ENCODE measurements at places on chromosomes 3 and 15.

DNA sequence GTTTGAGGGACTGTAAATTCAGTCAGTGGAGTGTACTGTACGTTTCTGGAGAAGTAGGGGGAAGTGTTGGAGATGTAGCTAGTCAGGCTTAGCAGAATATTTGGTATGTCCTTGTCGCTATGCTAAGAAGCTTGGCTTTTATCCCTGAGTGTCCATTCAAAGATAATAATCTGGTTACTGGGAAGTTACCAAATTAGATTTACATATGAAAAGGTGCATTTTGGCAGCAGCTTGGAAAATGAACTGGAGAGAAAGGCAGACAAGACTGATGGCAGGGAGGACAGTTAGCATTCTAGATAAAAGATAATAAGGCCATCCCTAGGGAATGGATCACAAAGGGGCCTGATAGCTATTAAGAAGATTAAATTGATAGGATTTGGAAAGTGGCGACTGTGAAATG lies 58.7 kb downstream of the P2RY1 start:
- DNase-seq: no peak

DNA sequence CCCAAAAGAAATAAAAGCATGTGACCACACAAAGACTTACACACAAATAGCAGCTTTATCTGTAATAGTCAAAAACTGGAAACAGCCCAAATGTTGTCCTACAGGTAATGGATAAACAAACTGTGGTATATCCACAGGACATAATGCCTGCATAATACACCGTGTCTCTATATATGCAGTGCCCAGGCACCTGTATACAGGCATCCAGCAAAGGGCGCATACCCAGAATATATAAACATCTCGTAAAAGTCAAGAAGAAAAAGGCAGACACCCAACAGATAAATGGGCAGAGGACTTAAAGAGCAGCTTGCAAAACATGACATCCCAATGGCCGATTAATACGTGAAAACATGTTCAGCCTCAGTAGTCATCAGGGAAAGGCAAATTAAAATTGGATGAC lies 7.2 kb downstream of the OSBPL10 start:
- DNase-seq: no peak

- no peak for DNase-seq
Observed at GRCh38 chr3:81741216-81741615, 20.2 kb downstream of the GBE1 start.

GRCh38 chr3:171559586-171559985 lies 99.4 kb upstream of the TNIK start:
- DNase-seq: no peak

DNA sequence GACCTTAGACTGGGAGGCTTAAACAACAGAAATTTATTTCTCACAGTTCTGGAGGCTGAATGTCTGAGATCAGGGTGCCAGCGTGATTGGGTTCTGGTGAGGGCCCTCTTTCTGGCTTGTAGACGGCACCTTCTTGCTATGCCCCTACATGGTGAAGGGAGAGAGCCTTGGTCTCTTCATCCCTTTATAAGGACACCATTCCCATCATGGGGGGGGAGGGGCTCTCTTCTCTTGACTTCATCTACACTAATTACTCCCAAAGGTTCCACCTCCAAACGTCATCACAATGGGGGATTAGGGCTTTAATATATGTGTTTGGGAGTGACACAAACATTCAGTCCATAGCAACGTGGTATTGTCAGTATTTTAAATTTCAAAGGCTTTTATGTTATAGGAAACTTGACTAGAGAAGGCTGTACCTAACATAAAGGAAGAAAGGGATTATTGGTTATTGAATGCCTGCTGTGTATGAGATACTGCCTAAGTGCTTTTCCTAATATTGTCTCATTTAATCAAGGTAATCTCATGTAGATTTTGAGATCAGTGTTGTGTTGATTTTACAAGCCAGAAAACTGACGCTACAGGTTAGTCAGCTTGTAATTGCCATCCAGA lies 20.9 kb downstream of the SYN2 start:
- no peak for DNase-seq

DNA sequence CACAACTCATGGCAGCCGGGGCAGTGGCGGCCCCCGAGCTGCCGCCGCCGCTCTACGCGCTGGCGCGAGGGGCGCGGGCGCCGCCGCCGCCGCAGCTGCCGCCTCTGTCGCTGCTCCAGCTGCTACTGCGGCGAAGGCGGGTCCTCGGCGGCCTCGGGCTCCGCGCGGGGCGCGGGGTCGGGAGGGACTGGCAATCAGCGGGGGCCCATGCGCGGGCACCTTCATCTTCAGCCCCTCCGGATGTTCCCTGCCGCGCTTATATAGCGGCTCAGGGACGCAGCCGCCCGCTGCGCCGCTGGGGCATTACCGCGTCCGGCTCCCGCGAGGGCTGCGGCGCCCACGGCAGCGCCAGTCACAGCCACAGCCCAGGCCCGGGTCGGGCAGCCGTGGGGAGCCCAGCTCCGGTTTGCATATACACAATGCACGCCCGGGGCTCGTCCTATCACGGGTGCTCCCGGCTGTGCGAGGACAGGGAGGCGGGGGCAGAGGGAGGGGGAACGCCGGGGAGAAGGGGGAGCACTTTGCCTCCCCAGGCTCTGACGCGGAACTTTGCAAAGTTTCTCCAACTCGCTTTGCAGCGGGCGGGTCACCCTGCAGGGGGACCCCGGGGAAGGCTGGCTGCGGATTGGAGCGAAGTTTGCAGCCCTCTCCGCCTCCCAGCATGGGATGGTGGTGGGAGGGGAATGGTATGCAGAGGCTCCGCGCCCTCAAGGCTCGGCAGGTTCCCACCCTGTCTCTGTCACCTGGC lies at the start of gene VGLL3:
TSS of gene VGLL3 (minus strand) at position 416 of the 748 bp plus-strand sequence. CDS start at position 10, 406 bp downstream.
- no peak for DNase-seq

DNA sequence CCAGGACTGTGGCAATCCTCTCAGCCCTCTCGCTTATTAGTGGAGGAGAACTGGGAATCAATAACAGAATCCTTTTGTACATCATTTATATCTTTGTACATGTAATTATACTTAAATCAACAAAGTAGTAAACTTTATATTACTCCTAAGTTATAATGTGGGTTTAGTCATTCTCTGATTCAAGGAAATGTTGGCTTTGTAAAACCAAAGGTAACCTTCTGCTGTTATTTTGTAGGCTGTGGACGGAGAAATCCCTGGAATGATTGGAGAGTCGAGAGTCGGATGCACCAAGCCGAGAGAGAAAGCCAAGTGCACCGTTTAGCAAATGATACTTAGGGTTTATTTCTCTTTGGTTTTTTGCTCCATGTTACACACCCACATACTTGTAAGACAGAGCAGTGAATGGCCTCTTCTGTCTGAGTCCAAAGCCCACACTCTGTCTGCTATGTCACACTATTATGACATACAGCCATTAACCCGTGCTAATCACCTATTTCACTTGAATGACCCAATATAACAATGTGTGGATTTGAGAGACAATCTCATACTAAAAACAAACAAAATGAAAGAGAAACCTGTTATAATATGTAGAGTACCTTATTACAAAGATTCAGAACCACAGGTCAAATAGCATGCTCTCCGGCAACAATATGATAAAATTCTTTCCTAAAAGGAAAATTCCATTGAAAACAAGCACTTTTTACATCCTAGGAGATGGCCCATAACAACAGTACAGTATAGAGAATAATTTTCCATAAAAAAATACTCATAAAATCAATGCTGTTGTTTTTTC lies 72.2 kb downstream of the MECOM start:
- DNase-seq: no peak

DNA sequence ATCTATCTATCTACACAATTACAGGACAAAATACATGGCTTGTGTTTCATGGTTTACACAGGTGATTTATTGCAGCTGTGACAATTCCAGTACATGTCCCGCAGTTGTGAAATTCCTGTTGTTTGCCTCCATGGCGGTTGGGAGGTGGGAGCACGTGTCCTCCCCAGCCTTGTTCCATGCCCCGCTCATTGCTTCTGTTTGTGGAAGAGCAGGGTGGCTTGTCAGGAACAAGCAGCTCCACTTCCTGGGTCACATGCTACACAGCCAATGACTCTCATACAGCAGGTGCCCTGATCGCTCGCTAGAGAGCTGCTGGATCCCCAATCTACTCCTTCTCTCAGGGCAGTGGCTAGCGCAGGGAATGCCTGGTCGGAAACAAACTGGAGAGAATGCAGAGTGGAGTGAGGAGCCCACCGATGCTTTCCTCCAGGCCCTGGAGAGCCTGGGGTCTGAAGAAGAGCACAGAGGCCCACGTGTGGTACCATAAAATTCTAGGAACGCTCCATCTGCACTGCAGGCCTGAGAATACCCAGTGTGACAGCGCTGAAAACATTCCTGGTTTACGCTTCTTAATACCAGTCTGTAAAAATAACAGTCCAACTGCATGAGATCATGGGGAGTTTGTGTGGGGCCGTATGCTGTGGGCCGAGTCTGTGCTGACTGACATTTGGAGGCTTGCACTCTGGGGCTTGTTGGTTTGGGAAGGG lies 270.6 kb upstream of the RGMA start:
- DNase-seq: no peak

DNA sequence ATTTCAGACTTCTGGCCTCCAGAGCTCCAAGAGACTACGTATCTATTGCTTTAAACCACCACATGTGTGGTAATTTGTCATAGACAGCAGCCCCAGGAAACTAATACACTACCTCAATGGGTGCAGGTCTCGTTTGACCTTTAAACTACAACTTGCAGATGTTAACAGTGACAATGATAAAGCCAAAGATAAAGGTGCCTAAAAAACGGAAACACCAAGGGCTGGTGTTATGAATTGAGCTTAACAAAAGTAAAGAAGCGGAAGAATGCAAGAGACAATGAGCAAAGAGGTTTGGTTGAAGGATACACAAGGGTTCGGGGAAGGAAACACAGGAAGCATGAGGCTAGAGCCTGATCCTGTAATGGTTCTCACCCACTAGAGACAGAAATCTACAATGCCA lies 50.8 kb downstream of the RFTN1 start:
- DNase-seq: peak; percentile 22

- no peak for DNase-seq
Observed at GRCh38 chr15:58440922-58441321, 9.1 kb downstream of the LIPC start.

GRCh38 chr3:27479806-27480543 lies 4.2 kb downstream of the SLC4A7 start:
- peak; percentile 38 for DNase-seq

GRCh38 chr3:43959498-43960447 lies 269.0 kb downstream of the ABHD5 start:
- DNase-seq: no peak

- DNase-seq: no peak
Observed at GRCh38 chr15:60859996-60860494, 369.1 kb downstream of the RORA start.

- no peak for DNase-seq
Observed at GRCh38 chr3:23711916-23712494, 93.8 kb upstream of the UBE2E1 start.

DNA sequence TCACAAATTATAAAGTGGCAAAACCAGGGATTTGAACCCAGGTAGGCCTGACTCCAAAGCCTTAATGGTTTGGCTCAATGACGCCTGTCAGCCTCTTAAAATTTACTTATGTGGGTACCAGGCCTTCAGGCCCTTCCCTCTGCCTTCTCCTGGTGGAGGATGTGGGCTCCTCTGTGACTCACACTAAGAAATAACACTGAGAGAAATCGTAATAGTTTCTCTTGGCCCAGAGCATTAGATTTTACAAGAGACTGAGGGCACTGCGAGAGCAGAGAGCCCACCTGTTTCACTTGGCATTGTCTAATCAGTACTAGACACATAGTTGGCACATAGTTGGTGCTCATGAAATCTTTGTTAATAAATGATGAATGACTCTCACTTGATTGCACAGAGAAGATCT lies 505.2 kb downstream of the SHQ1 start:
- peak; percentile 32 for DNase-seq

DNA sequence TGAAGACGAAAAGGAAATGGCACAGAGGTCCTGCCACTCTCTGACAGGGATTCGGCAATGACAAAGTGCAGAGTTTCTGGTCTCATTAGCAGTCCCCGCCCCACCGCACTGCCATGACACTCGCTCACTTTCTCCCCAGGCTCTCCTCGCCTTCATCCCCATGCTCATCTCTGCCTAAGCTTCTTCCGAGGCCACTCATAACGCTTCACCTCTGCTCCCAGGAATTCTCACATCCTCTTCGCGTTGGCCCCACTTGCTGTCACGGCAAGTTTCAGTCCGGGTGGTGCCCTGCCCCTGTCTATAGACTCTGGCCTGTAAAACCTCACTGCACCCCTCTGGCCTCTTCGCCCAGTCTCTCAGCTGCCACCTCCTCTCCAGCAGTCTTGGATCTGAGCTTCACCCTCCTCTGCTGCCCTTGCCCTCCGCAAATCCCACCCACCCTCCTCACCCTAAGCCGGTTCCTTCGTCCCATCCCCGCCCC lies 654 bp downstream of the RUBCN start:
- peak; percentile 24 for DNase-seq

DNA sequence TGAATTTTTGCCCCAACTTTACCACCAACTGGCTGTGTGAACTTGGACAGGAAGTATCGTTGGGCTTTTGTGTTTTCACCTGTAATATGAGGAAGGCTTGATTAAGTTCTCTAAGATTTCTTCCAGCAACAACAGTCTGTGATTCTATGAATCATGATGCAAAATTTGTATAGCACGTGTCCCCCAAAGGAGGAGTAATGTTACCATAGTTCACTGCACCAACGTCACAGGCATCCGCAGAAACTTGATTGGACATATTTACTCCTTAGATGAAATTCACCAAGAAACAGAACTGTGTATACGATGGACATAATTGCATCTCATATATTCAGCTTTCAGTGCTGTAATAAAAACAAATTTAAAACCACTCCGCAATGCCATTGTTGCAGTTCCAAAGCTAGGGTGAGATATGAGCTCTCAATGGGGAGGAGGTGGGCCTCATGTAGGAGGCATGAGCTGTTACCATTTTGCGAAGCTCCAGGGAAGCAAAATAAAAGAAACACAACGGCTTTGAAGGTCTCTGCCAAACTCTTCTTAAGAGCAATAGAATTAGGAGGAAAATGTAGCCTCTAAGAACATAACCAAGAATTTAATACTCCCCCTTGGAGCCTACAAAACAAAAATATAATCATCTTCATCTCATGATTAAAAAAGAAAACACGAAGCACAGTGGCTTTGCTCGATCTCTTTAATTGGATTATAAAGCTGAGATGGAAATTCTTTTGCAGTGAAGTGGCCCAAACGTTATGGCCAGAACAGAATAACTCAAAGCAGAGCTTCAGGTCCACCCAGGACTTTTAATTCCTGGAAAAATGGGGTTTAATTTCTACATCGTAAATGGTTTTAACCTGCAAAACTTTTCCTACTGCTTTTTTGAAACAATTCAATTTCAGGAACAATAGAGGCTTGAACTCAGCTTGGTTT lies 80.7 kb downstream of the CHST2 start:
- no peak for DNase-seq

- DNase-seq: no peak
Observed at GRCh38 chr3:41102053-41102556, 97.2 kb upstream of the CTNNB1 start.

- DNase-seq: no peak
Observed at GRCh38 chr15:66489179-66489791, 8.3 kb downstream of the SNAPC5 start.

GRCh38 chr3:196193133-196193735 lies 18.0 kb downstream of the ZDHHC19 start:
- no peak for DNase-seq

All from CD4-positive, alpha-beta T cell treated with Interleukin-6 at 100 ng/mL for 8 hours (primary cell).